Mesendoderm (in vitro differentiated cells): ENCODE measurements at places on chromosomes 1 and 21.

DNA sequence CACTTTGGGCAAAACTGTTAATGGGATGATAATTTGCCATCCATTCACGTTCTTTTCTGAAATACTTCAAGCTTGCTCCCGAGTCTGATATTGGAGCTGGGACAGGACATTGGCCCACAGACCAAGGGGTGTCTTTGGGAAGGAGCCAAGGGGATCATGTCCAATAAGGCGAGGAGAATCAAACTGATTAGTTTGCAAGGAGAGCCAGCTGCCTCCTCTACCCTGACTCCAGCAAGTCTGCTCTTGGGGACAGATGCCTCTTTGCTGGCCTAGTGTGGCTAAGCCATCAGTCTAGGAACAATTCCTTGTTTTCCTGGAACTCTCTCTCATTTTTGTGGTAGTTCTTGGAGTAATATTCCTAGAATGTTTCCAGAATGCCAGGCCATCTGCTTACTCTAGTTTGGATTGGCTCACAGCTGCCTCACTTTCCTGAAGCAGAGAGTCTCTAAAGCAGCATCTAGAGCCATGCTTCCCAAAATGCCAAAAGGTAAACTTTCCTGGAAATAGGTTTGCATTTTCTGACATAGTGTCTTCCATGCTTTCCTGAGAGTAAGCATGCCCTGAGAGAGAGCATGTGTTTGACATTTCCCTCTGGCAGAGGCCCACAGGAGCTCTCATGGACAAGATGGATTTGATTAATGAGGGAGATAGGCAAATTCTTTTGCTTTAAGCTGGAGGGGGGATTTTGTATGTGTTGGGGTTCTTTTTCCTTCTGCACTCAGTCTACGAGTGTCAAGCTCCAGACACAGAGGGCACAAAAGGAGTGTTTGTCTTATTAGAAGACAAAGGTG lies 145.6 kb downstream of the GDAP2 start:
- no peak overlapping the region for H3K27ac ChIP-seq
- no peaks in the 10 kb centered on the region for H3K36me3 ChIP-seq
- H3K4me3 ChIP-seq: no peak overlapping the region
- H3K4me1 ChIP-seq: no peaks in the 10 kb centered on the region
- H3K27me3 ChIP-seq: no peaks in the 10 kb centered on the region

GRCh38 chr1:155199792-155200191 lies 7.9 kb downstream of the THBS3 start:
- peaks cover 4% of the 10 kb centered on the region for H3K4me1 ChIP-seq
- peaks cover 1% of the 10 kb centered on the region for H3K36me3 ChIP-seq
- no peak overlapping the region for H3K4me3 ChIP-seq
- H3K27ac ChIP-seq: no peak overlapping the region
- no peaks in the 10 kb centered on the region for H3K27me3 ChIP-seq
- no peak for DNase-seq

DNA sequence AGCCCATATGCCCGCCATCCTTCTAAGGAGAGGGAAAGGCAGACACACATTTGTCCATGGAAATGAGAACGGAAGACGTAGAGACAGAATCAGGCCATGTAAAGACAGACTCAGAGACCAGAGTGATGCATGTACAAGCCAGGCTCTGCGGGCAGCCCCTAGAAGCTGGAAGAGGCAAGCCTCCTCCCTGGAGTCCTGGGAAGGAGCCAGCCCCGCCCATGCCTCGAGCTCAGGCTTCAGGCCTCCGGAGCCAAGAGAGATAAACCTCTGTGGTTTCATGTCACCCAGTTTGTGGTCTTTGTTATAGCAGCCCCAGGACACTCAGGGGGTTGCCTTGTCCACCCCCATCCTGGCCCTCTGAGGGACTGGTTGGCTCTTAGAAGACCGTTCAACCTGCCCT lies 11.6 kb downstream of the PDE9A start:
- no peak overlapping the region for H3K4me3 ChIP-seq
- peaks cover 8% of the 10 kb centered on the region for H3K36me3 ChIP-seq
- H3K27ac ChIP-seq: no peak overlapping the region

DNA sequence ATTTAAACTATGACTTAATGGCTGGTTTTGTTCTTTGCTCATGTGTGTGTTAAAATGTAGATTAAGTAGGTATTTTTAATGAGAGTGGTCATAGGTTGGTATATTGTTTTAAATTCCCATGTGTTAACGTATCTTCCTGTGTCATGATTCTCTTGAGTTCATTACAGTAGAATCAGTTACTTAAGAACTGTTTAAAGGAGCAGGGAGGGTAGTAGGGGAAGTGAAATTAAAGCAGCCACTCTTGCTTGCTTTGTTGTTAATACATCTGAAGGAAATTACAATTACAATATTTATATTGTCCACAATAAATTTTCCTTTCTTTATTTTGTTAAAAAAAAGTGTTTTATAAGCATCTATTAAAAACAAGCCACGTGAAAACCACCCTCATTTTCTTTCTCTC lies 119.2 kb upstream of the KIAA1614 start:
- H3K36me3 ChIP-seq: no peaks in the 10 kb centered on the region
- H3K4me3 ChIP-seq: no peak overlapping the region
- no peak overlapping the region for H3K27ac ChIP-seq
- DNase-seq: no peak
- no peaks in the 10 kb centered on the region for H3K27me3 ChIP-seq

GRCh38 chr1:173580658-173581057 lies 22.2 kb downstream of the SLC9C2 start:
- H3K27me3 ChIP-seq: no peaks in the 10 kb centered on the region
- no peak for DNase-seq
- no peak overlapping the region for H3K4me3 ChIP-seq

DNA sequence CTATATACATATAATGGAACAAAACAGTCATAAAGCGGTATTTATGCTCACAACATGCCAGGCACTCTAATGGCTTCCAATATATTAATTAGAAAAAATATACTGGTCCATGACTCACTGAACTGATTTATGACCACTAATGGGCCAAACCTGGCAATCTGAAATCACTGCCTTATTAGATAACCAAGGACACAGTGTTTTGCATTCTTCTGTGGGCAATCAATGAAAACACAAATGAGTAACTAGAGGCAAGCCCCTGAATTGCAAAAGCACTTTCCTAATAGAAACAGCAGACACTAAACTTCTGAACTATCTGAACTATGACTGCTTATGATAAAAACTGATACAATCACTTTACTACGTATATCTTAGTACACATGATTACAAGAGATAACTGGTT lies 3.5 kb downstream of the GCLM start:
- H3K4me3 ChIP-seq: no peak overlapping the region
- no peak overlapping the region for H3K27ac ChIP-seq
- no peaks in the 10 kb centered on the region for H3K4me1 ChIP-seq
- no peaks in the 10 kb centered on the region for H3K27me3 ChIP-seq

GRCh38 chr1:44049839-44050238 lies 18.6 kb upstream of the SLC6A9 start:
- DNase-seq: no peak
- H3K27ac ChIP-seq: no peak overlapping the region
- H3K36me3 ChIP-seq: no peaks in the 10 kb centered on the region
- no peak overlapping the region for H3K4me3 ChIP-seq

- no peaks in the 10 kb centered on the region for H3K36me3 ChIP-seq
- no peak overlapping the region for H3K27ac ChIP-seq
- H3K4me1 ChIP-seq: no peaks in the 10 kb centered on the region
- no peak for DNase-seq
Measured at GRCh38 chr21:42347601-42348327, 3.0 kb downstream of the TFF2 start.

- no peaks in the 10 kb centered on the region for H3K4me1 ChIP-seq
- no peaks in the 10 kb centered on the region for H3K36me3 ChIP-seq
- no peak overlapping the region for H3K4me3 ChIP-seq
- H3K27ac ChIP-seq: no peak overlapping the region
- no peaks in the 10 kb centered on the region for H3K27me3 ChIP-seq
Measured at GRCh38 chr1:218171302-218171893, 113.7 kb upstream of the RRP15 start.

DNA sequence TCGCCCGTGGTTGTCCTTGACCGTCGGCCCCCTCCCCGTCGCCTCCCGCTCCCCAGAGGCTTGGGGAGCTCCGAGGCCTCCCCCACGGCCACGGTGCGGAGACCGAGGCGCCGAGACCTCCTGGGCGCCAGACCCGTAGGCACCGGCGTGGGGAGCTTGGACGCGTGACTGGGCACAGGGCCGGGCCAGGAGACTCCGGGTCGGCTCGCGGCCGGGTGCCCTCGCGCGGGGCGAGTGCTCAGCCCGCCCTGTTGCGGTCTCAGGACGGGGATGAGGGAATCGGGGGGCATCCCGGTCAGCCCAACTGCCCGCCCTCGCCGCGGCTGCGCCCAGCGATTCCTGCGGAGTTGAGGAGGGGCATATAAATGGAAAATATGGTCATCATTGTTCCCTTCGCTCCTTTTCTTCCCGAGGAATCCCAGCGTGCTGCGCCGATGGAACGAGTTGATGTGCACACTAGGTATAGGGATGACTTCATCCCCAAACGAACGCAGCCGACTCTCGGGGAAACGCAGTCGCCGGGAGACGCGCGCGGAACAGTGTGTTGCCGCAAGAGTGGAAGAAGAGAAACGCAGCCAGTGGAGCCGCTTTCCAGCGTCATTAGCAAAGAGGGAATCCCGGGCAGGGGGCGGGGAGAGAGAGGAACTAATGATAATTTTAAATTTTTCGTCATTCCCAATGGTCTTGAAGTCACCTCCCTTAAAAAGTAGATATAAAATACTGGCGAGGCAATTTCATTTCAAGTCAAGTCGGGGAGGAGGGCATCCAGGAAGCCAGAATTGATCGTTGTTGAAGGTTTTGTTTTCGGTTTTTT lies 747 bp upstream of the ENAH start:
- H3K27ac ChIP-seq: peak overlapping the region; percentile 95
- H3K4me3 ChIP-seq: peak overlapping the region; percentile 78

DNA sequence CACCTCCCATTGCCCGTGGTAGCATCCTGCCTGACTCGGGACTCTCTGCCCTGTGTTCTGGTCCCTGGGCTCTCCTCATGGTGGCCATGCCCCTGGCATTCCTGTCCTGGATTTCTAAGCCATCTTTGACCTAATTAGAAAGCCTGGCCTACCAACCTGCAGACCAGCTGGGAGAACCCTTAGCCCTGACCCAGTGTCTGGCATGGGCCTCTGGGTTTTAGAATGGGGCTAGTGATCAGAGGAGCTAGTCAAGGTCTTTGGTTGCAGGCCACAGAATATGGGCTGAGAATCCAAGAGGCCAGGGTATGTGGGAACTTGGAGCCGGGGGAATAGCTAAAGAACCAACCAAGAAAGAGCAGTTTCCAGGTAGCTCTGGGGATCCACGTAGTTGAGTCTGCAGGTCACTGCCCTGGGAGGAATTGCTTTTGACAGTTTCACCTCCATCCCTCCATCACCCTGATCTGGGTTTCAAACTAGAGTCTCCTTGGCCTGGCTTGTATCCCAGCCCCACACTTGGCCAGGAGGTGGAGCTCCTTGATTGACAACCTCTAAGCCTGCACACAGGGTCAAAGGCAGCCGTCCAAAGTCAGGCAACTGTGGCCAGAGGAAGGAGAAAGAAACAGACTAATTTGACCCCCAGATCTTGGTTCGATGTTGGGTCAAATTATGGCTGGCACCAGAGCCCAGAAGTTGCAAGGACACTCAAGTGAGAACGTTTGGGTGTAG lies 54.7 kb upstream of the ABCG1 start:
- H3K27me3 ChIP-seq: no peaks in the 10 kb centered on the region
- no peaks in the 10 kb centered on the region for H3K4me1 ChIP-seq
- peak; percentile 60 for DNase-seq
- no peak overlapping the region for H3K27ac ChIP-seq
- no peaks in the 10 kb centered on the region for H3K36me3 ChIP-seq

DNA sequence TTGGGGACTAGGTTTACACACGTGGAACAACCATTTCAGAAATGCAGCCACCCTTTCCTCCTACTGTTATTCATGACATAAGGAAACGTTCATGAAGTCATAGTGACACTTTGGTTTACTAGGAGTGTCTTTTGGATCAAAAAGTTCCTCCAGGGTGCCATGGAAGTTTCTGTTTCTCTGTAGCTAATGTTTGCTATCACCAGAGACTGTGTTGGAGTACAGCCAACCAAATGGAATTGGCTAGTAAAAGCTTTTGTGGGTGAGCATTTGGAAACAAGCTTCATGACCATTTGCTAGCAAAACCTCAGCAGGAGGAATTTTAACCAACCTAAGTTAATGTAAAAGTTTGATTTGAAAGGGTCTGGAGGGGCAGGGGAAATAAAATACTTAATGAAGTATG lies 43.9 kb upstream of the ADGRL2 start:
- no peaks in the 10 kb centered on the region for H3K36me3 ChIP-seq
- no peak overlapping the region for H3K27ac ChIP-seq
- no peaks in the 10 kb centered on the region for H3K27me3 ChIP-seq
- DNase-seq: no peak
- H3K4me1 ChIP-seq: peaks cover 2% of the 10 kb centered on the region

DNA sequence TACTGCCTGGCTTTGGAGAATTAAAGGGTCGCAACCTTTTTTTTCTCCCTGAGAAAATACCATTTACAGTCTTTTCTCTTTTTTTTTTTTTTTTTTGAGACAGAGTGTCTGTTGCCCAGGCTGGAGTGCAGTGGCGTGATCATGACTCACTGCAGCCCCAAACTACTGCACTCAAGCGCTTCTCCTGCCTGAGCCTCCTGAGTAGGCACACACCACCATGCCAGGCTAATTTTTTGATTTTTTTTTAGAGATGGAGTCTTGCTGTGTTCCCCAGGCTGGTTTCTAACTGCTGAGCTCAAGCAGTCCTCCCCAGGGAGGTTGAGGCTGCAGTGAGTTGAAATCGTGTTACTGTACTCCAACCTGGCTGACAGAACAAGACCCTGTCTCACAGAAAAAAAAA lies 24.6 kb downstream of the UBE4B start:
- no peak overlapping the region for H3K27ac ChIP-seq
- no peak overlapping the region for H3K4me3 ChIP-seq
- DNase-seq: no peak
- H3K36me3 ChIP-seq: no peaks in the 10 kb centered on the region
- no peaks in the 10 kb centered on the region for H3K4me1 ChIP-seq

- no peaks in the 10 kb centered on the region for H3K27me3 ChIP-seq
- H3K36me3 ChIP-seq: peaks cover 3% of the 10 kb centered on the region
- peak; percentile 98 for DNase-seq
- no peaks in the 10 kb centered on the region for H3K4me1 ChIP-seq
Measured at GRCh38 chr1:154272217-154272998, at the start of gene HAX1. TSS of gene HAX1 (plus strand) at chr1:154272629. CDS start at chr1:154272724, 95 bp downstream.
